ENCODE measurements at places on chromosomes 7 and 10.

GRCh38 chr7:150978126-150978789, at the start of gene KCNH2:
Gene KCNH2, minus strand, starts transcription at chr7:150978321. Its CDS starts 408 bp downstream, at chr7:150977913.
- no peak for DNase-seq

GRCh38 chr7:34672430-34672829, 14.4 kb downstream of the NPSR1 start:
- no peak for DNase-seq

DNA sequence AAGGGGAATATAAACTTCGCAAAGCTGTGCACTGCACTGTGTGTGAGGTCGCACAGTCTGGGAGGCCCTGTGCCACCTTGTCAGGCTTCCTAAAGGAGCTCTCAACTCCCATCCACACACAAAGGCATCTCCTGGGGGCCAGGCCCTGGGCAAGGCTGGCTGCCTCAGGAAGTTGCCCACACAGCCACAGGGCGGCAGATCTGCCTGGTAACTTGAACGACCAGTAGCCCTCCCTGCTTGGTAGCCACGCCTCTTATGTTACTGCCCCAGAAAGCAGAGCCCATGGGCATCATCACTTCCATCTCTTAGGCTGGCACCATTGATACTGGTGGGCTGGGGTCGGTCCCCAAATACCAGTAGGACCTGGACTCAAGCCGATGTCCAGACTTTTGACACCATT, 82.8 kb downstream of the HECW1 start:
- DNase-seq: no peak

GRCh38 chr10:122089311-122090017, 100.5 kb downstream of the TACC2 start:
- DNase-seq: no peak

DNA sequence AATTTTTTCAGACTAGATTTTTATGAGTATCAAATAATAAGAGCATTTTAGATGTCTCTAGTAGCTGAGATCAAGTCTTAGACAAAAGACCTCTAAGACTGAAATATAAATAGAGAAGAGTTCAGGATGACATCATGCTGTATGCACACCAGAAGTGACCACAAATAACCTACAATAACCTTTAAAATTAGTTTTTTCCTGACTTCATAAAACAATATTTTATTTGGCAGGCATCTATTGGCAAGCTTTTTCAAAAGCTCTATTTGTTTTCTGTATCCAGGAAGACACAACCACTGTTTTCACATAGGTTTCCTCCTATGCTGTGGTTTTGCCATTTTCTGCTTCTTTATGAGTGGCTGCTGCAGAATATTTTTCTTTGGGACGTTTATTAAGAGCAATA, 359.1 kb downstream of the CRPPA start:
- DNase-seq: no peak

DNA sequence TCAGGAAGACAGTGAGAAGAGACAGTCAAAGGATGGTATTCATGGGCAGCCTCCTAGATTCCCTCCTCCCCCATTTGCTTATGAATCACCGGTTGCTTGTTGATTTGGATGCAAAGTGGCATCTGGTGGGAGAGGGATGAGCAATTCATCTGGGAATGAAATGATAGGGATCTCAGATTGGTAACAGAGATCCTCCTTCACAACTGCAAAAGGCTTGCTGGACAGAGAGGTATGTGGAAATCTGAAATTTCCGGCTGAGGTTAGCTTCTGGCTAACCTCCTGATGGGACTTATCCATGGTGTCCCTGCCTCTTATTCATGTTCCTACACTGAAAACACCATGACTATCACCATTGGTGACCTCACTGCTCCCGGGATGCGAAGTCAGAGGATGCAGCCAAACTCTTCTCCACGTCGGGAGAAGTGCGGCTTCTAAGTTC, 48.4 kb upstream of the PODXL start:
- DNase-seq: no peak

DNA sequence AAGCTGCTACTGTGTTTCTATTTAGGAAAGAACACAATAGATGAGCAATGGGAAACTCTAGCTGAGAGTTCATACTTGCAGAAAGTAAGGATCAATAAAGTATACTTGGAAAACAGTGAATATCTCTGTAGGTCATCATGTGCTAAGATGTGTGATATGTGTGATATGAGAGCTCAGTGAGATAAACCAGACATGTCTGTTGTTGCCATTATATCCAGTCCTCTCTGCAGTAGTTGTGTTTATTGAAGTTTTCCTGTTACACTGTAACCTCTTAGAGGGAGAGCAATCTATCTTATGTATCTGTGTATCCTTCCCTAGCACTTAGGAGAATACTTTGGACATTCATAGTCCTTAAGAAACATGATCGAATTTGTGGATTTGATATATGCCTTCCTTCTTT, 19.1 kb downstream of the TRUB1 start:
- no peak for DNase-seq

- DNase-seq: no peak
Observed at GRCh38 chr10:55500931-55501559, 700.0 kb upstream of the PCDH15 start.

- no peak for DNase-seq
Observed at GRCh38 chr10:64159910-64160872, 639.0 kb downstream of the REEP3 start.

DNA sequence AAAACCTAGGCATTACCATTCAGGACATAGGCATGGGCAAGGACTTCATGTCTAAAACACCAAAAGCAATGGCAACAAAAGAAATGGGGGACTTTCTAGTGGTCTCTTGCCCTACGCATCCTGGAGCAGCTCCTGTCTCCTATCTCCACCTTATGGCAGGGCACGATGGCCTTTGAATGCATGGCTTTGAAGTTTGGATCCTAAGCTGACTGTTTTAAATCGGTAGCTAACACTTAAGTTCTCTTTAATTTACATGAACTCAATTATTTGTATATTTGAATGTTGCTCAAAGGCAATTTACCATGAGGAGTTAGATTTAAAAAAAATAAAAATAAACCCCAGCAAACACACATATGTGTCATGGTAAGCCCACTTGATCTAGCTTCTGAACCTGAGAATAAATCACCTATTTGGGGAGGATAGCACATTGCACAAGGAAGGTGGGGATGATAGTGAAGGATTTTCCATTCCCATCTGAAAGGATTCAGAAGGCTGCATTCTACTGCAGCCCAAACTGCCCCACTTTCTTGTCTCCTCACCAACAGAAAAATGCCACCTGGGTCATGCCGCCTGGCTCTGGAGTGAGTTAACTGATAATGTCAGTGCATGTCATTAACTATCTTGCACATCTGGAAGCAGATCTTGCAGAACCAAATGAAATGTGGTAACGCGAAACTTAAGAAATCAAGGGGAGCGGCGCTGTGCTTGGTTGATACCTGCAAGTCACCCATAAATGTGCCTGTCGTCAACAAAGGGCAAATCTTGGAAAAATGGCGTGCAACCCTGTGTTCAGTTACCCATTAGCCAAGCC, 12.4 kb downstream of the KLF6 start:
- DNase-seq: no peak

- DNase-seq: no peak
Observed at GRCh38 chr10:77842652-77843212, 83.8 kb downstream of the DLG5 start.

GRCh38 chr10:125016611-125017202, 74.8 kb downstream of the ZRANB1 start:
- no peak for DNase-seq

GRCh38 chr10:75935650-75936400, 504.4 kb downstream of the LRMDA start:
- DNase-seq: no peak

DNA sequence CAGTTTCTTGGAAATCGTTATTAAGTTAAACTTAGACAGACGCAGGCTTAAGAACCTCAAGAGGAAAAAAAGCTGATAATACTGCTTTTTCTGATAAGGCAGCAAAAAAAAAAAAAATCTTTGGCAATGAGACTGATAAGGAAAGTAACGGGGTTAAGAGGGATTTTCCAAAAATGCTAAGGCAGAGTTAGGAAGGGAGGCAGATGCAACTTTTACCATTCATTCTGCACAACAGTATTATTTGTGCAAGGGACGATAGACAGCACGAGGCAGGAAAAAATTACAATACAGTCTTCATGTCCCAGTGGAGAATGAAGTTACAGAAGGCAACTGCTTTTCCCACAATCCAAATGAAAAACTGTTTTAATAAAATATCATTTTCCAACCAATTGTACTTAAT, 194.0 kb downstream of the DOCK4 start:
- no peak for DNase-seq

DNA sequence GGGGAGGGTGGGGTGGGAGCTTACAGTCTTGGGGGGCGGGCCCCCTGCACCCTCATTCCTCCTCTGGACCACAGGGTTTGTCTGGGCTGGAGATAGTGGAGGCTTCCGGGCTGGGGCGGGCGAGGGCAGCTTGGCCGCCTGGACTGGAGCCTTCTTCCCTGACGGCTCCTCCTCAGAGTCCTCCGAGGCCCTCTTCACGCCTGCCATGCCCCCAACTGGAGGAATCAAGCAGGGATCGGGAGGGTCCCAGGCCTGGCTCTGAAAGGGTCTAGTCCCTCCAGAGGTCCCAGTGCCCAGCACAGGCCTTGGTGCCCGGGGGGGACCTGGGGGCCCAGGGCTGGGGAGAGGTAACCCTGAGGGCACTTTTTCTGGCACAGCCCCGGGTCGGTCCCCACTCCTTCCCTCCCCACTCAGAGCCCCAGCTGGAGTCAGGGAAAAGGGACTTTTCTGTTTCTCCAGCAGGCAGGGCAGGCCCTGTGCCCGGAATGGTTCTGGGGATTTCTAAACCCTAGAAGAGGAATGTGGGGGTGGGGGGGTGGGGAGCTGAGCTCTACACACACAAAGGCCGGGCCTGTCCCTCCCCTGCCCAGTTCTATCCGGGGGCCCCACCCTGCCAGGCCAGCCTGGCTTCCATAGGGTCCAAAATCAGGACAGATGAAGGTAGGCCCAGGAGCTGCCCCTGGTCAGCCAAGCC, 11.6 kb downstream of the MICALL2 start:
- no peak for DNase-seq

DNA sequence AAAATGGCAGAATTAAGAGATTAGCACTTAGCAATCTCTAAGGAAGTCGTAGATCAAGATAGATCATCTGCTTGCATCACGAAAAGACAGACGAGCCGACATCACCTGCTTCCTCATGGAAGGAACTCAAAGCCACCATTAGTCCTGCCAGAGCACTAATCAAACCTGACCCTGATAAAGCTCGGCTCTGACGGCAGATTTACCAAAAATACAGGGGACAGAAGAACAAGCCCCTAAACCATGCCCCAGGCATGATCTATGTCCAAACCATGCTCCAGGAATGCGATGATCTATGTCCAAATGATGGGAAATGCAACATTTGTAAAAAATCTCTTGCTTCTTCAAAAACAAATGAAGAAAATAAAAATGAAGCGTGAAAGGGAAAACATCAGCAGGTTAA, 182.8 kb downstream of the TCERG1L start:
- no peak for DNase-seq

- no peak for DNase-seq
Observed at GRCh38 chr10:488081-488932, 201.2 kb downstream of the DIP2C start.

DNA sequence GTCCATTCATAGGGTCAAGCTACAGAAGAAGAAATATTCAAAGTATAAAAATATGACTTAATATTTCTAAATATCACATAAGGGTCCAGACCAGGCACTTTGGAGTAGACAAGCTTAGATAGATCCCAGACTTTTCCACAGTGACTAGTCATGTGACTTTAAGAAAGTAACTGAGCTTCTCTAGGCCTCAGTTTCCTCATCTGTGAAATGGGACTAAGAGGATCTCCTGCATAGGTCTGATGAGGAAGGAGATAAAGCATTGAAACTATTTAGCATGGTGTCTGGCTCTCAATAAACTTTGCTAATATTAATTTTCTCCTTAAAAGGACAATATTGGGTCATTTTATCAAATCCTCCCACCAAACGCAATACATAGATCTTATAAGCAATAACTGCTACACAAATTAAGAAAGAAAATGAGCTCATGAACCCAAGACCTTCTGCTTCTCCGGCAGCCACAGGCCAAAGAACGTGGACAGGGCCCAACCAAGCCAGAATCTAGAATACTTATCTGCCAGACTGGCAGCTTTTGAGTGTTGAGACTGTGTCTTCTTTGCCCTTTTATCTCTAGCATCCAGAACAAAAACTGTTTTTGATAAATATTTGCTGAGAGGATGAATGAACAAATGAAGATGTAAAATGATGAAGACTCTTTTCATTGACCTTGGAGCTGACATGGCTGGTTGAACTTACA, 1.6 kb upstream of the TARP start:
- no peak for DNase-seq

DNA sequence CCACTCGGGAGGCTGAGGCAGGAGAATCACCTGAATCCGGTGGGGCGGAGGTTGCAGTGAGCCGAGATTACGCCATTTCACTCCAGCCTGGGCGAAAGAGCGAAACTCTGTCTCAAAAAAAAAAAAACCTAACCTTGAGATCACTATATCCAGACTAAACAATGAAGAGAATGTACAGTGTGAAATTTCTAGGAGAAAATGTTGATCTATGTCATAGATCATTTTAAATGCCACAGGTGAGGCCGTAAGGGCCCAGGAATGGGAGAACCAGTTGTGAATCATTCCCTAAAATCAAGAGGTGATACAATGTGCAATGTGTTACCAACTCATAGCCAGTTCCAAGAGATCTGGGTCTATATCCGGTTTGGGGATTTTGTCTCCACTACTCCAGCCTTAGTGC, 158.0 kb downstream of the CACNB2 start:
- no peak for DNase-seq

- no peak for DNase-seq
Observed at GRCh38 chr10:103921750-103922195, 3.8 kb upstream of the STN1 start.

DNA sequence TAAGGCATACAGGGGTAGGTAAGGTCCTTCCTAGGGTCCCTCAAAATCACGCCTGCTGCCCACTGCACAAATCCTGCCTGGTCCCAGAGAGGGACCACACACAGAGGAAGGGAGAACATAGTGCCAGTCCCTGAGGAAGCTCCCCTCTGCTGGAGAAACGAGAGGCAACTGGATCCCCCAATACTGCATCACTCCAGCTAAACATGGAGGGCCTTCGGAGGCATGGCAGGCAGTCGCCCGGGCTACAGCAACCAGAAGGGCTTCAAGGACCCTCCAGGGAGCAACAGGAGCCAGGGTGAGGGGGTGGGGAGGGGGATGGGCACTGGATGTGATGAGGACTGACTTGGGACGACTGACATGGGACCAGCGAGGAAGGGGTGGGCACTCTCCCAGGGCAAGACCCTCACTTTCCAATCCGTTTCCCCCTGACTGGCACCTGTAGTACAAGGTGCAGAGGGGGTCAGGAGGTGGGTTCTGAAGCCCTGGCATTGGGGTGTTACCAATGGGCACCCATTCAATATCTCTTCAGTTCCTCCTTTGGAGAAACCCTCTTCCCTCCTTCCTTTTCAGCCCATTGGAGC, 21.7 kb downstream of the DDIT4 start:
- no peak for DNase-seq
